Naive thymus-derived CD8-positive, alpha-beta T cell (primary cell): ENCODE measurements at places on chromosomes 12 and 14. TPM values are rescaled to one million over a fixed set of nuclear protein-coding genes. Genes with fewer than 3 reads are reported as not detected.

Gene GXYLT1
- total RNA-seq = 10.8 TPM

Gene MAPK1IP1L
- 73.6 TPM for total RNA-seq

Gene GDF3
- total RNA-seq = not detected

Gene MDGA2
- not detected for total RNA-seq

Gene PRR4
- total RNA-seq = 2.5 TPM

Gene TRHDE
- total RNA-seq = not detected

Gene PNMA1
- total RNA-seq = 40.0 TPM

Gene L3HYPDH
- total RNA-seq = 44.4 TPM

Gene GALNT8
- not detected for total RNA-seq

Gene GLIPR1
- 61.1 TPM for total RNA-seq

DNA sequence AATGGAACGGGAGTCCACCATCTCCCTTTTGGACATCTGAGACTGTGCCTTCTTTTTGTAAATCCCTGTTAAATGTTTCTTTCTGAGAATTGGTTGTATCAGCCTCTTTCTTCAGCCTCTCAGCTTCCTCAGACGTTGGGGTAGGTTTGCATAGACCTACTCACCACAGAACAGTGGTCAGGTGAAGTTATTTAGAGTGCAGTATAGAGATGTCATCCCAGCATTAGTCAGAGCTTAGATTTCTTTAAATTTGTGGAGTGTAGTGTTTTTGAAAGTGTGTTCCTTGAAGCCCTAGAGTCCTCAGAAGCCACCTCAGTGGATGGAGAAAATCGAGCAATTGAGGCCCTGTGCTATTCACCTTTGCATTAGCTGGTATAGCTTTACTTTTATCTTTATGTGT, 8.9 kb upstream of the EEA1 start:
- DNase-seq = no peak

- no peak for DNase-seq
These were observed 19.6 kb downstream of the KLRB1 start for GRCh38 chr12:9587987-9588600.

DNA sequence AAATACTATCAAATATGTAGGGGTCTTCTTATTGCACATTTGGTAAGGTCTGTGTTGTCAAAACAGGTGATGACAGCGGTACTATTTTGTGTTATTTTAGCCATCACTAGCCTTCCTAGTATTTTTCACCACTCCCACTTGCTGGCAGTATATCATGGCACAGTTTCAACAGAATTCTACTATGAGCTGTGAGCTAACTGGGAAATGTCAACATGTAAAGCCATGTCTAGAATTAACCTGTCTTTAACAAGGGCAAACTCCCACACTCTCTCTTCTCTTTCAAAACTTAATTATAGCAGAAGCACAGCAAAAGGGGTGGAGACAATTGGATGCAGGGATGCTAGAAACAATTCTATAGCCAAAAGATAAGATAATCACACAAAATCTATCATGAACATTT, 253.4 kb downstream of the PAX9 start:
- DNase-seq = no peak

GRCh38 chr12:5171701-5172100, 128.0 kb downstream of the KCNA5 start:
- no peak for DNase-seq

- DNase-seq = no peak
These were observed 28.7 kb upstream of the CERS5 start for GRCh38 chr12:50195832-50196231.

DNA sequence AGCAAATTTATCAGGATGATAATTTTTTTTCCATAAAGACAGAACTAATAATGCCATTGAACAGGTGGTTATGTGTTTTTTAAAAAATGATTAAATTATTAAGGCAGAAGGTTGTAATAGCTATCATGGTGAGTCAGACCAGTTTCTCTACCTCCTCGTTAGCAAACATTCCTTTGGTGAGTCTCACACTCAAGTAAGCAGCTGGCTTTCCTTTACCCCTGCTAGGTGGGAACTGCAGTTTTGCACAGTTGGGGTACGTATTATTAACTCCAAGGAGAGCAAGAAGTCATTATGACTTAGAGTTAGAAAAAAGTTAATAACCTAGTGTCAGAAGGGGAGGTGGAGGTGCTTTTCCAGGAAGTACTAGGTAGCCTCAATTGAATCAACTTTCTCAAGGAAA, 165.3 kb downstream of the SNAPC1 start:
- no peak for DNase-seq

DNA sequence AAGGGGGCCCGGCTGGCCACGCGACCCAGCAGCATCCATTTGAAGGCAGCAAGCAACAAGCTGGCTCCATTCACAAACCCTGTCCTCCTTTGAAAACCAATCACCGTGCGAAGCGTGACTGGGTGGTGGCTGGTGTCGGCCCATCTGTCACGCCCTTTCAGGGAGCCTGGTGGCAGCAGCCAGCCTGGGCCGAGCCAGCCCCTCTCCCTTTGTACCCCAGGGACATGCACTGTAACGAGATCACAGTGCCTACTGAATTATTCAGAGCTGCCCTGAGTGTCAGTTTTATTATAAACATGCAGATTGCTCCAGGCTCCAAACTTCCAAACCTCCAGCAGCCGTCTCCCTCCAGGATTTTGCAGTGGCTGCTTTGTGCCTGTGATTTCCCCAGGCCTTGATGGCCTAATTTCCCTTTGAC, 22.3 kb upstream of the CTDSP2 start:
- DNase-seq = no peak

DNA sequence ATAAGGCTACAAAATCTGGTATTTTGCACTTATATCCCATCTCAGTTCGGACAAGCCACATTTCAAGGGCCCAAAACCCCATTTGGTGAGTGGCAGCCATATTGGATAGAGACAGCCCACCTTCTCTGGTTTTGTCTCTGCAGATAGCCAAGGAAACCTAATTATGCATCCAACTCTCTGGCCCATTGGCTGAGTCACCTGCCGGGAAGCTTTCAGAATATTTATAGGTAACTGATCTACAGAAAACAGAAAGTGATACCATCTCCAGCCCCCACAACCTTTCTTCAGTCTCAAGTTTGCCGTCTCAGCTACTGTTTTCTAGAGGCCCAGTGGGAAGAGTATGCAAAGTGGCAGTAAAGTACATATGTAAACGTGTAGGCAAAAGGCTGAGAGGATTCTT, 33.7 kb upstream of the PPP1CC start:
- DNase-seq = no peak

DNA sequence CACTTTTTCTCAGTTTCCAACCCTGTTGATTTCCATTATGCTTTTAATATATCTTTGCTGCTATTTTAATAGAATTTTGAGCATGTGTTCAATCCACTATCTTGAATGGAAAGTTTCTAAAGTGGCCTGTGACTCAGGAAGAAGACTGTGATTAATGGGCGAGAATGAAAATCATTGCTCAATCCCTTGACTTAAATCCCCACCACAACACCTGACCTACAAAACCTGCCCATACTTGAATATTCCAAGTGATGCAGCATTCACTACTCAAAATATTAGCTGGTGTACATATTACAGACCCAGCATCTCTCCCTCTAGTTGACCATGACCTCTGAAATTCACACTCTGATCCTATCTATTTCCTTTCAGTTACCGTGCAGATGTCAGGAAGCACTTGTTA, 1.3 kb upstream of the OAS3 start:
- DNase-seq = no peak

- no peak for DNase-seq
These were observed 24.3 kb downstream of the SPTSSA start for GRCh38 chr14:34437729-34438080.

GRCh38 chr14:102914474-102915291, 7.8 kb upstream of the AMN start:
- no peak for DNase-seq

DNA sequence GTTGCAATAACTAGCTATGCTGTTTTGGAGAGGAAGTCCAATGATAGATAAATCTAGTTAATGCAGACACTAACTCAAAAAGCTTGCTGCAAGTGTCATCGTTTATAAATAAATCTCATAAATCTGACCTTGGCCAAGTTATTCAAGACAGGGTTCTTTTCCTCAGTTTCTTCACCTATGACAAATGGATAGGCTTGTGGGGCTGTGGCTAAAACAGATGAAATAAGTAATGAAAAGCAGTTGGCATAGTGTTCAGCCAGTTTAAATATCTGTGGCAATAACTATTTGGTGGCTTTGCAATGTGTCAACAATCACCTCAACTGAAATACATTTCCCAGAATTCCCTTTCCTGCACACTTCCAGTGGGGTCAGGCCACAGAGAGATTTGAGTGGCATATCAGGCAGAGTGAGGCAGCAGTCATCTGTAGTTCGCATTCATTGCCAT, 169.9 kb downstream of the DYRK2 start:
- no peak for DNase-seq

DNA sequence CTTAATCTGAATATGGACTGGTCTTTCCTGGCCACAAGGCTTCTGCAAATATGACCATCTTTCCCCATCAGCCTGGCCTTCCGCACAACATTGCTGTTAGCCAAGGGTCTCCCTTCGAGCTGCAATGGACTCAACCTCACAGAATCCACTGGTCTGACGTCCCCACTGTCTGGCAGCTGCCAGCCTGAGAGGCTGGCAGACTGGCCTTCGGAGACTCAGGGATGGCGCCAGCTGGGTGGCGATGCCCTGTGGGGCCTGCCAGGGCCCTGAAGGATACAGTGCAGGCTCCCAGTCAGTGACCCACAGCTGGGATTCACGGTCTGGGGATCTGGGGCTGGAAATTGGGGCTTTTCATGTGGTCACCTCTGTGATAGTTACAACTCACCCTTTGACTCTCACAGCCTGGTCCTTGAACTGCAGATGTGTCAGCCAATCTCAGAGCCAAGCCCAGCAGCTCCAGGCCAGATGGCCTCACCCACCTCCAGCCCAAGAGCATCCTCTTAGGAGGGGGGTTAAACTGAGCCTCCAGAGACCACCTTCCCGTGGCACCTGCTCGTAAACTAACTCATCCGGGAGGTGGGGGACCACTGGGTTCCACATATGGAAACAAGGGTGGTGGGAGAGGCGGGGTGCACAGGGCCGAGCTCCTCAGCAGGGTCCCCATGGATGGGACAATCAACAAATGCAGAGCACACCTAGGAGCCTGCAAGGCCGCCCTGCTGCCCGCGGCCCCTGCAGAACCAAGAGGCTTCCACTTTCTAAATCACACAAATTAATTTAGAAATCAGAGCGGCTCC, 21.1 kb upstream of the C14orf180 start:
- no peak for DNase-seq

DNA sequence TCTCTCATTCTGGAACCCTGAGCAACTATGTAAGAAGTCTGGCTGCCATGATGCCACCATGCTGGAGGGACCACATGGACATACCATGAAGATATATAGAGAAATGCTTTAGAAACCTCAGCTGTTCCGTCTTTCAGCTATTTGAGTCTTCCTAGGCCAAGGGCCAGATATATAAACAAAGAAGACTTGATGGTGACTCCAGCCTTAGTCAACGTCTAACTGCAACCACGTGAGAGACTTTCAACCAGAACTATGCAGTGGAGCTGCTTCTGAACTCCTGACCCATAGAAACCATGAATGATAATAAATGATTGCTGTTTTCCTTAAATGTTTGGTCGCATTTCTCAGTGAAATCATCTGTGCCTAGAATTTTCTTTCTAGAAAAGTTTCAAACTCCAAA, 20.0 kb upstream of the KITLG start:
- no peak for DNase-seq

DNA sequence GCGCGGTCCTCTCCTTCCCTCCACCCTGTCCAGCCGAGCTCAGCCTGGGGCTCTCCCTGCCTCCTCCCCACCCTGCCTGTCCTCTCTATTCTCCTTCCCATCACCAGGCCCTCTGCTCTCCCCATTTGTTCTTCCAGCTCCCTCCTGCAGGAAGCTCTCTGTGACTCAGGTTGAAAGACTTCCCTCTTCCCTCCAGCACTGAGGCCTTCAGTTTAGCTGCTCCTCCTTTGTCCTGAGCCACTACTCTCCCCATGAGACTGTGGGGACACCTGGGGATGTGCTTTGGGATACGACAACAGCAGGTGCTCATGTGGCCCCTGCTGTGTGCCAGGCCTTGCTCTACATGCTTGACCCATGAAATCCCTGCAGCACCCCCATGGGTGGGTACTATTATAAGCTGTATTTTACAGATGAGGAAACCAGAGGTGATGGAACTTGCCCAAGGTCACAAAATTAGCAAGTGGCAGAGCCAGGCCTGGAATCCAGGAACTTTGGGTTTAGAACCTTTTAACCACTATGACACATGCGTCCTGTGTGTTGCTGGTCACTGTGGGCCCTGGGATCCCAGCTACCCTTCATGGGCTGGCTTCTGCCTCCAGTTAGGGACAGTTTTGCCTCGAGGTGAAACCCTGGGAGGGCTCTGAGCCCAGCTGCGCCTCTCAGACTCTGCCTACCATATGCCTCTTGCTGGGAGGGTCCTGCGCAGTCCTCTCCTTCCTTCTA, 5.5 kb downstream of the KRT80 start:
- no peak for DNase-seq

- no peak for DNase-seq
These were observed 56.2 kb downstream of the DUSP16 start for GRCh38 chr12:12506496-12506890.

DNA sequence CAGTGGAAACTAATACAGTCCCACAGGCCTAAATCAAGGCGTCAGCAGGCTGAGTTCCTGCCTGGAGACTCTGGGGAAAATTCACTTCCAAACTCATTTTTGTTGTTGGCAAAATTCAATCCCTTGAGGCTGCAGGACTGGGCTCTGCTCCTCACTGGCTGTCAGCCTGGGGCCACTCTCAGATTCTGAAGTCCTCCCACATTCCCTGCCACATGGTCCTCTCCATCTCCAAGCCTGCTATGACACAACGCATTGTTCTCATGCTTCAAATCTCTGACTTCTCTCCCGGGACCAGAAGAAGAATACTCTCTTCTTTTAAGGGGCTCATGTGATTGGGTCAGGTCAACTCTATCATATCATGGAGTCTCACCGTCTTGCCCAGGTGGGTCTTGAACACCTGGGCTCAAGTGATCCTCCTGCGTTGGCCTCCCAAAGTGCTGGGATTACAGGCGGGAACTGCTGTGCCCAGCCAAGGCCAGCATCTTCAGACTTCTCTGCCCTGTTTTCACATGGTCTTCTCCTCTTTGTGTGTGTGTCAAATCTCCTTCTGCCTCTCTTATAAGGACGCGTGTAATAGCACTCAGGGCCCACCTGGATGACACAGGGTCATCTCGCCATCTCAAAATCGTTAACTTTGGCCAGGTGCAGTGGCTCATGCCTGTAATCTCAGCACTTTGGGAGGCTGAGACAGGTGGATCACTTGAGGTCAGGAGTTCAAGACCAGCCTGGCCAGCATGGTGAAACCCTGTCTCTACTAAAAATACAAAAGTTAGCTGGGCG, 9.7 kb downstream of the P2RX7 start:
- DNase-seq = no peak

DNA sequence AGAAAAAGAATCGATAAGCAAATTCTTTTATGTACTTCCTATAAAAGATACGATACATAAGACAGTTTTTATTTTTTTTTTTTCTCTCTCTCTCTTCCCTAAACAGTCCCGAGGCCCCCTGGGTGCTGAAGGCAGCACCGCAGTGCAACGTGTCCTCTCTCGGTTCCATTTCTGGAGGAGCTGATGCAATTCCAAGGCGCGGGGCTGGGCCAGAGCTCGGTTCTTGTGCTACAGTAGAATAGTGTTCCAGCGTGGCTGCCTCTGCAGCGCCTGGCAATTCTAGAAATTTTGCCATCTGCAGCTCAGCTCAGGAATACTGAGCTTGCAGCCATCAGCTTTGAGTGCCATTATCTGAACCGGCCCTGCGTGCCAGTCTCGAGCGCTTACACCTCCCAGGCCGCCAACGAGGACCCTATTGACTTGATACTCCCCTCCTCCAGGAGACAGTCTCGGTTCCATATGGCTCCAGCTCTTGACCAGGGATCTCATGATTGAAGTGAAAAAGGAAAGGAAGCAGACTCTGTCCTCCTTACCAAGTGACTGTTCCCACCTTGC, 630 bp downstream of the ALDH1L2 start:
- DNase-seq = no peak
